Mucosa of gallbladder (tissue), 1 donor: ENCODE measurements at places on chromosomes 11 and 22. TPM values are rescaled to one million over a fixed set of nuclear protein-coding genes. Genes with fewer than 3 reads are reported as not detected.

DNA sequence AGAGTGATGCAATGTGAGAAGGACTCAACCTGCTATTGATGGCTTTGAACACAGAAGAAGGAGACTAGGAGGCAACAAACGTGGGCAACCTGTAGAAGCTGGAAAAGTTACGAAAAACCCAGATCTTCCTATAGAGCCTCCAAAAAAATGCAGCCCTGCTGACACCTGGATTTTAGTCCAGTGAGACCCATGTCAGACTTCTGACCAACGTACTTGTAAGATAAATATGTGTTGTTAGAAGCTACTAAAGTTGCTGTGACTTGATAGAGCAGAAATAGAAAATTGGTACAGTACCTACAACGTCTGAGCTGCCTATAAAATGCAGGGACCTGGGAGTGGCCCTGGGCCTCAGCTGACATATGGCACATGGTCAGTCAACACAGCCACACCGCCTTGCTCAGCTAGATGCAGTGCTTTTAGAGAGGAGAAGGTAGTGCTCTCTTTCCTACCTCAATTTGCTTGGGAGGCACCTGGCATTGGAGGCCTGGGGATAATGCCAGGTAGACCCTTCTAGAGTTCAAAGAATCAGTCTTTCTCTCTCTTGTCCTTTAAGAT, 97.4 kb downstream of the ARL14EP start:
- DNase-seq, result no peak

GRCh38 chr11:16912692-16913111, 101.5 kb downstream of the PLEKHA7 start:
- no peak for DNase-seq

EHF gene
- total RNA-seq, result 176 TPM

IFTAP gene
- total RNA-seq, result 18.8 TPM

DNA sequence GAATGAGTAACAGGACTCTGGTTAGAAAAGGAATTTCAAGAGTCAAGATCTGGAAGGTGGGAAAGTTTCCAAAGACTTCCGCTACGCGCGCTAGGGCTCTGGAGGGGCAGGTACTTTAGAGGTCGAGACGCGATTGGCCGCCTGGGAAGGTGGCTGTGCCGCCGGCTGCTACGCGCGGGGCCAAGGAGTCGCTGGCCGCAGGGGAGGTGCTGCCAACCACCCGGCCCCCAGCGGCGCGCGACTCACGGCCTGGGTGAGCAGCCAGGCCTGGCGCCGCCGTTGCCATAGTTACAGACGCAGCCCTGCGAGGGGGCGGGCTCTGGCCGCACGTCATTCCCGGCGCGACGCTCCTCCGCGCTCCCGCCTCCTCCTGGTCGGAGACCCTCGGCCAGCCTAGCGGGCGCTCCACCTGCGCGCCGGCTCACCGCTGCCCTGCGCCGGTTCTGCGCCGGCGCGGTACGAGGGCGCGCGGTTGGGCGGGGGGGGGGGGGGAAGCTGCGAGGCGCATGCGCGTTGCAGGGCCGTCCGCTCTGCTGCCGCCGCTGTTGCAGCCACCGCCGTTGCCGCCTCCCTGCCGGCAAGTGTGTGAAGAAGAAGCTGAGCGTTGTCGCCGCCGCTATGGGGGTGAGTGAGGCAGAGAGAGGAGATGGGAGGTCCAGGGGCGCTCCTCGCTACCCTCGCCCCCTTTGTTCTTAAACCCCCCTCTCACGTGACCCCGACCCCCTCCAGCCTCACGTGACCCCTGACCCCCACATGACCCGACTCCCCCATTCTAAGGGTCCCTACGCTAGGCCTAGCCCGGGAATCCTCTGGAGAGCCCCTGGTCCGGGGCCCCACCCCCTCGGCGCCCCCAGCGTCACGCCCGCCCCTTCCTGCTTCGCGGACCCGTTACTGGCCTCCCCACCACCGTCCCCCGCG, at the start of gene NAA40:
Gene NAA40 (plus strand): TSS at position 524 of the 918 bp plus-strand sequence. CDS start 95 bp downstream, at position 619.
- DNase-seq, result peak; percentile 94

DNA sequence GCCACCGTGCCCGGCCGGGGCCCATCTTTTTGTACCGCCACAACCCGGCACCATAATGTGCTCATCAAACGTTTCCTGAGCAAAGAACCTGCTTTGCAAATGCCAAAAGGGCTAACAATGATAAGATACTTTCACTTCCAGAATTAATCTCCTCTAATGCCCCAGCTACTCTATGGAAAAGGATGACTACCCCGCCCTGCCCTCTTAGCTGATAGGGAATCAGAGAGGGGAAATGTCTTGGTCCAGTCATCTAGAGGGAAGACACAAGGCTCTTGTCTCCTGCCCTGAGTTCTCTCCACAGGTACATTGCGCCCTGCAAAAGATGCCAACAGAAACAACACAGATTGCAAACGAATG, 586 bp downstream of the TTLL1 start:
- DNase-seq, result no peak

KRTAP5-10 gene
- not detected for total RNA-seq

- DNase-seq, result no peak
Observed at GRCh38 chr11:118531597-118532084, 649 bp downstream of the TMEM25 start.

- DNase-seq, result no peak
Observed at GRCh38 chr22:27687984-27688545, 113.5 kb downstream of the MN1 start.

TMPRSS5 gene
- 2.0 TPM for total RNA-seq

MS4A13 gene
- total RNA-seq, result not detected

DNA sequence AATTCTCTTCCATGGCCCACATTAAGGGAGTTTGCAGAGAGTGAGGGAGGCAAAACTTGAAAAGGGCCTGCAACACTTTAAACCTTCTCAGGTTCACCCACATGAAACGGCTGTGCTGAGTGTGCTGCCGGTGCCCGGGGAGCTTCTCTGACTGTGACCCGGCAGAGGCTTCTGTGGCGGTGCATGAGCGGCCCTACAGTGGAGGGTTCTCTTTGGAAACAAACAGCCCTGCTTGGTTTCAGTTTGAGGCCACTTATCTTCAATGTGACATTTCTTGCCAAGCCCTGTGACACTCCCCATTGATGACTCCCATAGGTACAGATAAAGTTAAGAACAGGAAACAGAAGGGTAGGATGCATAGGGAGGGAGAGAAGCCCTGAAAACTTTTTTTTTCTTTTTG, 31.8 kb downstream of the FAM118A start:
- no peak for DNase-seq

DNA sequence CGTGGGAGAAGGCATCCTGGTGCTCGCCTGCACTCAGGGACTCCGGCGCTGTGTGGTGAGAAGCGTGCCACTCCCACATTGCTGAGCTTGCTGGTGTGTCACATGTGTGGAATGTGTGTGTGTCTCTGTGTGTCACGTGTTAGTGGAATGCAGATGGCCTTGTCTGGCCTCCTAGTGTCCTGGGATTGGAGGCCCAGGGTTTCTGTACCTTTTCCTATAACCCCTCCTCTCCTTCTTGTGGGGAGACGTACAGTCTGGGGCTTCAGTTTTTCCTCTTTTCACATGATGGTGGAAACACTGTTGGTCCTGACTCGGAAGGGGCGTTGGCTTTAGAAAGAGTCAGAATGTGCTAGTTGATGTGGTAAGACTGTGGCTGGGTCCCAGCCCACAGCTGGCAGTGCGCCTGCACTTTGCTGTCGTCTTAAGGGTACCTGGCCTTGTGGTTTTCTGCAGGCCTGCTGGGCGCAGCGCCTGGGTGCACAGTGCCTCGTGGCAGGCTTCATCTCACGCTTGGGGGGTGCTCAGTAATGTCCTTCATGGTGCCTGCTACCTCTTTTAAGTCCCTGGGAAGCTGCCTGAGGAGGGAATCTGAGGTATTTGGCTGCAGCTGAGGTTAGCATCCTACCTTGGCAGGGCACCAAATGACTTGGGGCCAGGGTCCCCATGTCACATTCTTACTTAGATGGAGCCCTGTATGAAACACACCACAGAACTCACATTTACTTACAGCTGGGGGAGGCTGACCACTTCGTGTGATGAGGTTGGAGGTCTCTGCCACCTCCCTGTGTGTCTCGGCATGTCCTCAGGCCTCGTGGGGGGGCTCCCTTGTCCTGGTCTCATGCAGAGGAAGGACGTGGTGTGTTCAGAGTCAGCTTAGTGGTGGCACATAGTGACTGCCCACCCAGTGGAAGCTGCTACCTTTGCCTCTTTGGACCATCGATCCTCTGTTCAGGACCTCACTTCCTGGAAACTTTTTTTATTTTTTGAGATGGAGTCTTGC, 61.9 kb downstream of the MED15 start:
- peak; percentile 88 for DNase-seq

VWCE gene
- 0.81 TPM for total RNA-seq

SLC7A4 gene
- total RNA-seq, result 5.6 TPM

SCGB2A2 gene
- not detected for total RNA-seq

GRCh38 chr11:113991718-113992458, 17.0 kb downstream of the HTR3A start:
- DNase-seq, result no peak

WNT11 gene
- total RNA-seq, result 1.8 TPM

CST6 gene
- 1.0 TPM for total RNA-seq

DNA sequence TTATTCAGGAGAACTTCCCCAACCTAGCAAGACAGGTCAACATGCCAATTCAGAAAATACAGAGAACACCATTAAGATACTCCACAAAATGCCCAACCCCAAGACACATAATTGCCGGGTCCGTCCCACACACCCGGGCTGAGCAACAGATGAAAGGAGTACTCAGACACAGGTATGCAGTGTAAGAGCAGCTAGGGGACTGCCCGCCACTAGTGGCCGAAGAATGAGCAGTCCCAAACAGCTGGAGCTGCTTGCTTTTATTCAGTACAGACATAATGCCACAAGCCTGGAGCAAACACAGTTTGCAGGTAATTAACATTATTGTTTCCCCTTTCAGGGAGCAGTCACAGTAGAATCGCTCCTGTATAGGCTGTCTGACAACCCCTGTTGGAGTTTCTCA, 364.6 kb downstream of the LUZP2 start:
- no peak for DNase-seq

TBX1 gene
- 3.9 TPM for total RNA-seq

- no peak for DNase-seq
Observed at GRCh38 chr11:30422447-30423278, 99.8 kb downstream of the ARL14EP start.

SCN3B gene
- total RNA-seq, result 0.75 TPM

DNA sequence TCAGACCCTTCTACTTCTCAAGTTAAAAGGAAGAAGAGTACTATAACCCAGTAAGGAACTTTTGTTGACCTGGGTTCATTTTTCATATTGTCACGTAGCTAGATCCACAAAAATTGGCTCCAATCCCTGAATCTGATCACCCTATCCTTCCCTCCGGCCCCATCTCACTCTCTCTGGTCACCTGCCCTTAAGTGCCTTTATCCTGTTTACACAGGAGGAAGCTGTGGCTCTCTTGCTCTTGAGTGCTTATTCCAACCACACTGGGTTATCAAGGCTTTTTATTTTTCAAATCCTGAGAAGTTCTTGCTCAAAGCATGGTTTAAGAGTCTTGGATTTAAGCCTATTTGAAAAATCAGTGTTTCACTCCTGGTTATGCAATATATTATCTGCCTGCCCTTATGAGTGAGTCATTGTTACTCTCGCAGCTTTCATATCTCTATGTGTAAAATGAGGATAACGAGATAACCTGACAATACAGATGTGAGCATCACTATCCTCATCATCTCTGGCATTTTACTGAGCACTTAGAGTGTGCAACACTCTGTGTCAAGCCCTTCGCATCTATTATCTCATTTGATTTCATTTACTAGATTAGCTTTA, 293.9 kb downstream of the GUCY1A2 start:
- DNase-seq, result no peak

OR5B21 gene
- total RNA-seq, result not detected

GRCh38 chr11:78802058-78802761, 227.5 kb upstream of the NARS2 start:
- DNase-seq, result no peak

MUC6 gene
- 173 TPM for total RNA-seq

OR8D4 gene
- not detected for total RNA-seq

GRCh38 chr11:96338910-96339705, 3.9 kb downstream of the MAML2 start:
- no peak for DNase-seq

DNA sequence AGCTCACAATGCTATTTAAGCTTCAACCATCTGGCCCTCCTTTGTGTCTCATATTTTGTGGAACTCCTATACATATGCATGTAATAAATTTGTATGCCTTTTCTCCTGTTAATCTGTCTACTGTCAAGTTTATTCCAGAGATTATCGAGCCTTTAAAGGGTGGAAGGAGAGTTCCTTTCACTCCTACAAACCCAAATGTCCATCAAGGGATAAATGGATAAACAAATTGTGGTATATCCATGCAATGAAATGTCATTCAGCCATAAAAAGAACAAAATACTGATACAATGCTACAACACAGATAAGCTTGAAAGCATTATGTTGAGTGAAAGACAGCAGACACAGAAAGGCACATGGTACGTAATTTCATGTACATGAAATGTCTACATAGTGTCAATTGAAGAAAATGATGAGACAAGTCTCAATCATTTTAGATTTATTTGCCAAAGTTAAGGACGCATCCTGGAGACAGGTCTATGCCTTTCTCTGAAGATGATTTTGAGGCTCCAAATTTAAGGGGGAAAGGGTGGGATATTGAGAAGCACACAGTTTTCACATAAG, 17.7 kb upstream of the FEZ1 start:
- no peak for DNase-seq

DNA sequence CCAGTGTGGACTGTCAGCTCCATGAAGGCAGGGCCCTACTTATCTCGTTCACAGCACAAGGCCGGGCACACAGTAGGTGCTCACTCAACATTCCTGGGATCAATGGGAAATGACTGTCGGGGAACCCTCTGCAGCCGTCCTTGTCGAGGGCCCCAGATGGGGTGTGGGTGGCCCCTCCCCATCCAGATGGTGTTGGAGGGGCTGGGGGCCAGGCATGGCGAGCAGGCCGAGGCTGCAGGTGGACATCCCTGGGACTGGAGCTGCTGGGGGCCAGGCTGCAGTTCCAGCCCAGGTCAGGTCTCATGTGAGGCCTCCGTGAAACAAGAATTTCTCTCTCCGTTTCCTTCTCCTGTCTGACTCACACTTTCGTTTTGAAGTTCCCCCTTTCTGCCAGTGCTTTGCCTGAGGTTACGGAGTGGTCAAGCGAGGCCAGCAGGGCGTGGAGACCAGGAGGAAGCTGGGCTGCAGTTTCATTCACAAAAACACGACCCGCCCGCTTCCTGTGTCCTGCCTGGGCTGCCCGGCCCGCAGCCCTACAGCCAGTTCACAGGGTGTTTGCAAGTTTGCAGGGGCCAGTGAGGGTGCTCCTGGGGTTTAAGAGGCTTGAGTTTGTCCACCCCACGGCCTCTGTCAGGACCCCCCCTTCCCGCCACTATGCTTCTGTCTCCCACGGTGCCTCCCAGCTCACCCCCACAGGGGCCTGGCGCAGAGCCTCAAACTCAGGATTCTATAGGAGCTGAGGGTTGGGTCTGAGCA, 4.5 kb downstream of the MYEOV start:
- peak; percentile 73 for DNase-seq

FXYD6 gene
- total RNA-seq, result 185 TPM
